ENCODE measurements at places on chromosomes 12 and 14.

- no peak for DNase-seq
Observed at GRCh38 chr12:94732367-94732990, 82.1 kb upstream of the TMCC3 start.

GRCh38 chr14:21866479-21866878 is 192.9 kb upstream of the OR4E1 start:
- no peak for DNase-seq

DNA sequence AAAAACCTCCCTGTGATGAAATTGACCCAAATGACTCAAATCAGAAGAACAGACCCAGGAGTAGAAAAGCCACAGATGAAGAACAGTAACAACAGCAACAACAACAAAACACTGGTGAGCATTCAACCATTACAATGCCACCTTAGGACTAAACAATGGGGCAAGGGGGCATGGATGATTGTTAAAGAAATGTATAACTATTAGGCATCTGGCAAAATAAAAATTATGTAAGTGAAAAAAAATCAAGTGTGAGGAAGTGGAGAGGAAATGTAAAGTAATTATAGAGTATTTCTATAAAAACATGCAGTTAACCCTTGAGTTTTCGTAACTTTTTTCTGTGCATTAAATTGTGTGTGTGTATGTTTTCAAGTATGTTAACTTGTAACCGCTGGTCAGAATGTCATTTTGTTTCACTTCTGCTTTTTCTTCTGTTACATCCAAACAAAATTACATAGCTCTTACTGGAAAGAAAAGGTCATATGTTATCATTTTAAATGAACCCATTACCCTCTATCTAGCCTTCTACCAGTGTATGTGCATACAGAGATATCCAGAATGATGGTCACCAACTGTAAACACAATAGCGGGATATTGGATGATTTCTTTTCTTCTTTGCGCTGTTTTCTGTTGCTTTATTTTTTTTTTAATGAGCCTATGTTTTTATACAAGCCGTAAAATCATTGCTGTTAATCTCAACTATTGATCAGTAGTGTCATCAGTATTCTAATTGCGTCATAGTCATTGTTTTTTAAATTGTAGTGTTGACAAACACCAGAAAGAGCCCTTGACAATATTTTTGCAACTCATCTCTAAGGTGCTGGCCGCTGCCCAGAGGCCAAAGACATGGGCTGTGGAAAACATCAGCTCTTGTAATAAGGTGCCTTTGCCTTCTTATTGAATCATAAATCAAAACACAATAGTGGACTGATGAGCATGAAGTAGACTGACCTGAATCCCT is 170.6 kb downstream of the CRADD start:
- no peak for DNase-seq

DNA sequence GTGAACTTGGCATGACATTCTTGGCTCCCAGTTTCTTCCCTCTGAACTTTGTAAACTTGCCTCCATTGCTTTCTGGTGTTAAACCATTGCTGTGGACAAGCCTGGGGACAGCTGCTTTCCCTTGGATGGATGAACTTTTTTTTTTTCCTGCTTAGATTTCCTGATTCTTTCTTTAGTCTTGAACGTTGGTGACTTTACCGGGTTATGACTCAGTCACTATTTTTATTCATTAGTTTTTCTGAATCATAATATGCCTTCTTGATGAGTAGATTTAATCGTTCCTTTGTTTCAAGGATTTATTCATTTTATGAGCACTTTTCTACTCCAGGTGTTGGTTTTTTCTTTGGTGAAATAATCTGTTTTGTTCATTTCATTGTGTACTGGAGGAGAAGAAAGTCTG is 155.0 kb upstream of the RTL1 start:
- no peak for DNase-seq

DNA sequence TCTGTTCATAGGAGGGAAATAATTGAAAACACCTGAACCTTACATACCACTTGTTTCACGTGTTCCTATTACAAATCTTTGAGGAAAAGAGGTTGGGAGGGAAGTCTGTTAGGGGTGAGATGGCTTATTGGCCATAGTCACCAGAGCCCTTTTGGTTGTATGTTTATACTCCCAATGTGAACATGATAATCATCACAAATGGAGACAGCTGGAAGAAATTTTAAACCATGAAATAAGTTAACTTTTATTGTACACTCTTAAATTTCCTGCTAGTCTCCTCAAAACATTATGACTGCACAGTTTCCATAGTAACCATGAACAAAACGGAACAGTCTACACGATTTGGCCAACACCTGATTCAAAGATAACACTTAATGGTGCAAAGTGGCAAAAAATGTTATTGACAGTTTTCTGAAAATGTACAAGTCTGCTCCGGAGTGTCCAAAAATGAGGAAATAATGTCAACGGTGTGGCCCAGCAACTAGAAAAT is 56.9 kb downstream of the LMNTD1 start:
- DNase-seq: peak; percentile 47

- no peak for DNase-seq
Observed at GRCh38 chr12:110739488-110739887, 3.2 kb downstream of the PPP1CC start.

- DNase-seq: no peak
Observed at GRCh38 chr12:119749666-119750065, 81.7 kb downstream of the PRKAB1 start.

GRCh38 chr12:38904537-38905479 is 583 bp downstream of the CPNE8 start:
- peak; percentile 97 for DNase-seq

- peak; percentile 50 for DNase-seq
Observed at GRCh38 chr12:119649202-119649808, 18.6 kb upstream of the PRKAB1 start.

GRCh38 chr14:76812093-76812421 is 625 bp downstream of the ANGEL1 start:
- DNase-seq: peak; percentile 15

DNA sequence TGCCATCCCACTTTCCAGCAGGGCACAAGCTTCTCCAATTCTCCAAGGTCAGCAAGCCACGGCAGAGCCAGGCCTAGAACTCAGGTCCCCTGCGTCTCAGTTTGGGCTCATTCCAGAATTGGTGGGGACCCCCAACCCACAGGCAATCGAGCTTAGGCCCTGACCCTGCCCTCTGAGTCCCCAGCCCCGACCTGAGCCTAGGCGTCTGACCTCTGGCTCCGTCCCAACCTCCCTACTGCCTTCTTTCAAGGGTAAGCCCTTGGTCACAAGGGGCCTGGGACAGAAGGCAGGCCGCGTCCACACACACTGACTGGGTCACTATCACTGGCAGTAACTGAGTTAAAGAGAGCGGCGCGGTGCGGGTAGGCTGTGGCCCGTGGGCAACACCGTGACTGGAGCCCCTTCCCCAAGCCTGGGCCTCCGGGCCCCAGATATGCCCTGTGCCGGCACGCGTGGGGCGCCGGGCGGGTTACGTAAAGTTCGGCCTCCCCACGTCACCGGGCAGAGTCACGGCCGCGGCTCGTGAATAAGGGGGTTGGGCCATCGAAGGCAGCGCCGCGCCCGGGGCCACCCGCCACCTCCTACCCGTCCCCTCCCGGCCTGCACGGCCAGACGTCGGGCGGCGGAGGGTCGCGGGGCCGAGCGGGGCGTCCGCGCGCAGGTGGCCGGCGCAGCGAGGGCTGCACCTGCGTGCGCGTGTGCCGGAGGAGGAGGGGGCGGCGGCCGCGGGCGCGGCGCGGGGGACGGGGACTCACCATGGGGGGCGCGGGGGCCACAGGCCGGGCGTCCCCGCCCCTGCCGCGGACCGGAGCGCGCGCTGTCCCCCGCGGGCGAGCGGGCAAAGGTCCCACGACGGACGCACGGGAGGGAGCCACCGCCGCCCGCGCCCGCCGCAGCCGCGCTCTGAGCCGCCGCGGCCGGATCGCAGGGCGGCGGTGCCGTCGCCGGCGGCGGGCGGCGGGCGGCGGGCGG is 516 bp downstream of the ANKRD9 start:
- DNase-seq: peak; percentile 37

- no peak for DNase-seq
Observed at GRCh38 chr12:111838353-111838752, 3.7 kb upstream of the MAPKAPK5 start.

GRCh38 chr14:30914812-30915211 is 40.5 kb downstream of the COCH start:
- DNase-seq: no peak

- DNase-seq: no peak
Observed at GRCh38 chr14:89667983-89668382, 250.9 kb upstream of the FOXN3 start.

GRCh38 chr12:118611770-118612169 is 235.4 kb downstream of the SUDS3 start:
- no peak for DNase-seq

All from ACHN (cell line).